ENCODE measurements at places on chromosomes 1 and 21.

GRCh38 chr1:93768380-93768863 is 86.8 kb upstream of the BCAR3 start:
- DNase-seq, result no peak

- DNase-seq, result no peak
These were observed 60.6 kb downstream of the NFIA start for GRCh38 chr1:61142726-61143500.

- no peak for DNase-seq
These were observed 66.4 kb upstream of the CASZ1 start for GRCh38 chr1:10862743-10863335.

DNA sequence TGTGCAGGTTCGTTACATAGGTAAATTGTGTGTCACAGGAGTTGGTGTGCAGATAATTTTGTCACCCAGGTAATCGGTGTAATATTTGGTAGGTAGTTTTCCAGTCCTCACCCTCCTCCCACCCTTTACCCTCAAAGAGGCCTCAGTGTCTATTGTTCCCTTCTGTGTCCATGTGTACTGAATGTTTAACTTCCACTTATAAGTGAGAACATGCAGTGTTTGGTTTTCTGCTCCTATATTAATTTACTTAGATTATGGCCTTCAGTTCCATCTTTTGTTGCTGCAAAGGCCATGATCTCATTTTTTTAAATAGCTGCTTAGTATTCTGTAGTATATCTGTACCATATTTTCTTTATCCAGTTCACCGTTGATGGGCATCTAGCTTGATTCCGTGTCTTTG is 87.3 kb downstream of the RPS6KC1 start:
- no peak for DNase-seq

GRCh38 chr1:54047384-54048305 is 5.4 kb downstream of the TMEM59 start:
- DNase-seq, result no peak

GRCh38 chr1:207814469-207814868 is 62.6 kb downstream of the CD46 start:
- no peak for DNase-seq

DNA sequence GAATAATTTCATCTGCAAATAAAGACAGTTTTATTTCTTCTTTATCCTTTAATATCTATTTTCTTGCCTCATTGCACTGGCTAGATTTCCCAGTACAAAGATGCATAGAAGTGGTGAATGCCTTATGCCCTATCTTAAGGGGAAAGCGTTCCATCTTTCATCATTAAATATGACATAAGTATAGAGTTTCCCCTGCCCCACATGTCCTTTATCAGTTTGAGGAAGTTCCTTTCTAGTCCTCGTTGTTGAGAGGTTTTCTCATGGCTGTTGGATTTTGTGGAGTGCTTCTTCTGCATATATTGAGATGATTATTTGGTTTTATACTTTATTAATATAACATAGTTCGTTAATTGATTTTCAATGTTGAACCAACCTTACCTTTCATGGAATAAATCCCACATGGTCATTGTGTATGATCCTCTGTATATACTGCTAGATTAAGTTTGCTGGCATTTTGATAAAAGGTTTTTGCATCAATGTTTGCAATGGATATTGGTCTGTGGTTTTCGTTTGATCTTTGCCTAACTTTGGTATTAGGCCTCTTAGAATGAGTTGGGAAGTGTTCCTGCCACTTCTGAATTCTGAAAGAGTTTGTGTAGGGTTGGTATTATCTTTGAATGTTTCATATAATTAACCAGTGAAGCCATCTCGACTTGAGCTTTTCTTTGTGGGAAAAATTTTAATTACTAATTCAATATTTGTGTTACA is 15.6 kb downstream of the PRKACB start:
- no peak for DNase-seq

GRCh38 chr1:69504730-69505252 is 62.9 kb upstream of the LRRC7 start:
- no peak for DNase-seq

DNA sequence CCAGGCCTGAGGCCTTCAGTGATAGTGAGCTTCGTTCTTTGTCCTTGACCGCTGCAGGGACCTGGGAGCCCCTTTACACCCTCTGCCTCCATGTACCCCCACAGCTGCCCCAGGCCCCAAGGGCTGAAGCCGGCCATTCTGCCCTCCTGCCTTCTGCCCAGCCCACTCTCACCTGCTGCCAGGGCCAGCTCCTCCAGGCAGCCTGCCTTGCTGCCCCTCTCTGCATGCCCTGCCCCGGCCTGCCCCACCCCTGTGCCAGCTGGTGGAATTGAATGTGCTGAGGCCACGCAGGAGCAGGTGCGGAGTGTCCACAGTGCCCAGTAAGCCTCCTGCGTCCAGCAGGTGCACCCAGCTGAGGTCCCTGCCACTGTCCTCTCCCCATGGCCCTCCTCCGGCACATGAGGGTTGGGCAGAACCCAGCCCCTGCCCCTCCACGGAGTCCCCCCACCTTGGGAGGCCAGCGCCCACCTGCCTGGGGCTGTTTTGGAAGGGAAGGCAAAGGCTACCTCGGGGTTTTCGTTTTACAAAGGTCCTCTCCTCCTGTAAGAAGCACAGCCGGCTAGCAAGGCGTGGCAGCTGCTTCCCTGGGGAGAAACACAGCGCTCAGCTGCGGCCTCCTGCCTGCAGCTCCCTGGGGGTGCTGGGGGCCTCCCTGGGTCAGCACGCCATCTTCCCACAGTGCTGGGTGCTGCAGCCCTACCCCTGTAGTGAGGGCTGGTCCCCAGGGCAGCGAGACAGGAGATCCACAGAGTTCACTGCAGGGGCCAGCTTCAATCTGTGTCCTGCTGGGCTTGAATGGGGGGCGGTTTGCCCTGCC is 21.0 kb downstream of the MMEL1 start:
- no peak for DNase-seq

DNA sequence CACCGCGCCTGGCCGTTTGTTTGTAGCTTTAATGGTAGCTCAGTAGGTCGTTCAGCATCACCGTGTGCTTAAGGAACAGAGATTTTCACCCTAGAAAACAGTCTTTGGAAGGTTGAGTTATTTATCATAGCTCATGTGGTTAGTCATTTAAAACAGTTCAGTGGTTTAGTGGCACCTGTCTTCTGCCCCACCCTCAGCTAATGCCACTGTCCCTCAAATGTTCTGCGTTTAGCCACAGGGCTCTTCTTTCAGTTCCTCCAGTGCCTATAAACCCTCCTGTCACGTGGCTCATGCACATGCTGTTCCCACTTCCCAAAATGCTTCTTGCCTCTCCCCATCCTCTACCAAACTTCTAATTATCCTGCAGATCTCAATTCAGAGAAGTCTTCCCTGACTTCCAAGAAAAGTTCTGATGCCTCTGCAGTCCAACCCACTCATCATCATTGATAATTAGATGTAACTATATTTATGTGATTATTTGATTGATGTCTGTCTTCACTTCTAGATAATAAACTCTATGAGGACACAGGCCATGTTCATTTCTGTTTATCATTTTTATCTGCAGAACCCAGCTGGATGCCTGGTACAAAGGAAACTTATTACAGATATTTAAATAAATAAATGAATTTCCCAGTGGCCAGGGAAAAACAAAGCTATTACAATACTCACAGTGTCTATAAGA is 14.4 kb upstream of the DIPK1A start:
- DNase-seq, result no peak

DNA sequence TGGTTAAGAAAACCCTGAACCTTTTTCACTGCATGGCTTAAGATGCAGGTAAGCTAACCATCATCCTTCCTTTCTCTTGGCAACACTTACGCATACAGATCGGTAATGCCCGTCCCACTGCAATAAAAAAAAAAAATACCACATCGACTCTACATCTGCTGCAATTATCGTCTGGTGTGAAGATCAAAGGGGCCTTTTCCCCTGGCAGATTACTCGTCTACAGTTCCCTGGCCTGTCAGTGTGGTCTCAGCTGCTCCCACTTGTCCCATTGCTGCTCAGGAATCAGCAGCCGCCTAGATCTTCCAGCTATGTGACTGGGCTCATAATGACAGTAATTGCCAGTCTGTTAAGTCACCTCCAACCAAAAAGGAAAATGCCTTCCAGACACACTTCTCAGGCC is 133.1 kb downstream of the SETD4 start:
- DNase-seq, result no peak
